ENCODE measurements at places on chromosomes 11 and 22.

DNA sequence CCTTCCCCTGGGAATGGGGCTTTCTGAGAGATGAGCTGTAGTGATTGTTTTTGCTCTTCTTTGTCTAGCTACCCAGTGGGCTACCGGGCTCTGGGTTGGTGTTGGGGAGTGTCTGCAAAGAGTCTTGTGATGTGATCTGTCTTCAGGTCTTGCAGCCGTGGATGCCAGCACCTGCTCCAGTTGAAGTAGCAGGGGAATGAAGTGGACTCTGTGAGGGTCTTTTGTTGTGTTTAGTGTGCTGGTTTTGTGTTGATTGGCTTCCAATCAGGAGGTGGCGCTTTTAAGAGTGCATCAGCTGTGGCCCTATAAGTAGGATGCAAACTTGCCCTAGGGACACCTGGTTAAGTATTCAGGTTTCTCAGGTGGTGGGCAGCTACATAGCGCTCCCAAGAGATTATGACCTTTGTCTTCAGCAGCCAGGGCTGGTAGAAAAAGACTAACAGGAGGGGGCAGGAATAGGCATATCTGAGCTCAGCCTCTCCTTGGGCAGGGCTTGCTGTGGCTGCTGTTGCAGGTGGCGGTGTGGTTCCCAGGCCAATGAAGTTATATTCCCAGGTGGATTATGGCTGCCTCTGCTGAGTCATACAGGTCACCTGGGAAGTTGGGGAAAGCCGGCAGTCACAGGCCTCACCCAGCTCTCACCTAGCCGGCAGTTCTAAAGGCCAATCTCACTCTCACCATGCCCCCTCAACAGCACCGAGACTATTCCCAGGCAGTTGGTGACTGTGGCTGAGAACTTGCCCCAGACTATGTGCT lies 315.7 kb upstream of the C11orf87 start:
- DNase-seq: no peak

DNA sequence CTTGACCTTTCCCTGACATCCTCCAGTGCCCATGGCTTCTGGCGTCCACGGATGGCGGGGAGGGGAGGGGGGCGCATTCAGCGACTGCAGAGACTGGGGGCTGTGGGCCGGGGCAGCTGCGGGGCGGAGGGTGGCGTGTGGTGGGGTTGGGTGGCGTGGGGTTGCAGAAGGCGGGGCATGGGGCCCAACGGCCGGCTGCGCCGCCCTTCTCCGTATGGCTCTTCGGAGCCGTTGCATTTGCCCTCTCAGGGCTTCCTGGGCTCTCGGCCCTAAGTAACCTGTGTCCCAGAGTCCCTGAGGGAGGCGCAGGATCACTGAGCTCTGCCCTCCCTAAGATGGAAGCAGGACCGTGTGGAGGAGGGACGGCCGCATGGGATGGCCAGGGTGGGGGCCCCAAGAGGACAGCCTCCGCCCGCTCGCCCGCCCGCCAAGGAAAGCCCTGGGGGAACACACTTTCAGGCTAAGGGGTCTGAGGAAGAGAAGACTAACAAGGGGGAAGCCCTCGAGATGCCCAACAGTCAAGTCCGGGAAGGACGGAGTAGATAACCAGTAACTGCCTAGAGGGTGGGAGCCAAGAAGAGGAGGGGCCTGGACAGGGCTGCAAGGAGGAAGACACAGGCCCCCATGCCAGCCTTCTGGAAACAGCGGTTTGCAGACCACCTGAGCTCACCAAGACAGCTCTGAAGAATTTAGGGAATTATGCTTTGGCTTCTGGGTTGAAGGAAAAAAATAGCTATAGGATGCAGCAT lies 9.2 kb upstream of the AIFM3 start:
- no peak for DNase-seq

- no peak for DNase-seq
Observed at GRCh38 chr22:27711012-27711411, 90.5 kb downstream of the MN1 start.

- DNase-seq: no peak
Observed at GRCh38 chr11:942823-943222, 17.2 kb downstream of the AP2A2 start.

DNA sequence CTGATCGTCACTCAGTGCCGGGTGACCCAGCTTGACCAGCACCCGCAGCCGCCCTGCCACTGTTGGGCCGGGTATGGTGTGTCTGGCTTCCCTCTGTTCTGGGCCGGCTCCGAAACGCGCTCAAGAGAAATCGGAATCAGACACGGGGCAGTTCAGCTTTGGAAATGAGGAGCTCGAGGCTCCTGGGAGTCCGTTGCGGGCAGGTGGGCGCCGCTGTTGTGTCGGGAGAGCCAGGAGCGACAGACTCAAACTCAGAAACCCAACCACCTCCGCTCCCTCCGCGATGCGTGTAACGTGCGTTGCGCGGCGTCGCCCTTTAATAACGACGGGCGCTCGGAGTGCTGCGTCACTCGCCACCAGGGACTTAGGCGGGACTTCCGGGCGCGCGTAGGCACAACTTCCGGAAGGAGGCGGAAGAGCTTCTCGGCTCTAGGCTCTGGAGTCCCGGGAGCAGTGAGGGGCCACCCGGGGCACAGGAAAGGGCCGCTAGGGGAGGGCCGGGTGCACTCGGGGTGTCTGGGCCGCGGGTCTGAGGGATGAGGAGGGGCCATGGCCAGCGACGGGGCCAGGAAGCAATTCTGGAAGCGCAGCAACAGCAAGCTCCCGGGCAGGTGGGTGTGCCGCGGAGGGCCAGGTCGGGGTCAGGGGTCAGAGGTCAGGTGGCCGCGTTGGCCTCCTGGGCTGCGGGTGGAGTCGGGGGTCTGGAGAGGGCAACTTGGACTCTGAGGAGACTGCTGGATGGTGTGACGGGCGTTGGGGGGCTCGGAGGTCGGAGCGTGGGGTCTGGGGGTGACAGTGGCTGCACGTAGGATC lies at the start of gene TBC1D22A:
TSS of gene TBC1D22A (plus strand) at position 413 of the 813 bp plus-strand sequence. CDS start at position 550, 137 bp downstream.
- peak; percentile 95 for DNase-seq

DNA sequence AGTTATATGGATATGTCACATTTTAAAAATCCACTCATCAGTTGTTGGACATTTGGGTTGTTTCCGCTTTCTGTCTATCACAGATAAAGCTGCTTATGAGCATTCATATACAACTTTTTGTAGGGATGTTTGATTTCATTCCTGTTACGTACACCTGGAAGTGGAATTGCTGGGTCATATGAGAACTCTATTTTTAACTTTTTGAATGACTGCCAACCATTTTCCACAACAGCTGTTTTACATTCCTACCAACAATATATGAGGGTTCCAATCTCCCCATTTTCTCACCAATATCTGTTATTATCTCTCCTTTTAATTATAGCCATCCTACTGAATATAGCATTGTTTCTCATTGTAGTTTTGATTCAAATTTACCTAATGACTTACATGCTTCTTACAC lies 172.0 kb downstream of the UVRAG start:
- DNase-seq: no peak

DNA sequence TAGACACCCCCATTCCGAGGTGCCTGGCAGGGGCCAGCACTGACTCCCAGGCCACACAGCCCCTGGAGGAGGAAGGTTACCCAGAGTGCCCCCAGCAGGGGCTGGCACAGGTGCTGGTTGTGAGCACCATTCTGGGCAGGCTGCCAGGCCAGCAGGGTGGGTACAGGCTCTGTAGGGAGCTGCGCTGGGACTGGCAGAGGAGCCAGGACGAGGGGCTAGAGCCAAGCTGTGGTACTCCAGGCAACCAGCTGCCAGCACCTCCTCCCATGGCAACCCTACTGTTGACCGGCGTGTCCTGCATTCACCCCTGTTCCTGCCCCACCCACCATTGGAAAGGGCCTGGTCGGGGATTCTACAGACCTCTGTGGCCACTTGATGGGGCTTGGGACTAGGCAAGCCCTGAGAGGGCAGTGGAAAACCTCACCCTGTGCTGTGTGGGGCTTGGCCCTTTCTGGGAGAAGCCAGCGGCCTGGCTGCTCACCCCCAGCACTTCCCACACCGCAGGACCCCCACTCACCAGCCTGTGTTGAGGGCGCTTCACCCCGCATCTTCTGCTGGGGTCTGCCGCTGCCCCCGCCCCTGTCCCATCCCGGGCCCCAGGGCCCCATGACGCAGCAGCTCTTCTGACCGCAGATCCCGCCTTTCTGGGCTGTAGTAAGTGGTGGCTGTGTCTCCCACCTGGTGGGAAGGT lies 1.9 kb downstream of the CLDN5 start:
- no peak for DNase-seq

GRCh38 chr11:94494126-94494680 lies 419 bp downstream of the ANKRD49 start:
- DNase-seq: no peak

- no peak for DNase-seq
Observed at GRCh38 chr11:24589064-24589463, 92.2 kb downstream of the LUZP2 start.

DNA sequence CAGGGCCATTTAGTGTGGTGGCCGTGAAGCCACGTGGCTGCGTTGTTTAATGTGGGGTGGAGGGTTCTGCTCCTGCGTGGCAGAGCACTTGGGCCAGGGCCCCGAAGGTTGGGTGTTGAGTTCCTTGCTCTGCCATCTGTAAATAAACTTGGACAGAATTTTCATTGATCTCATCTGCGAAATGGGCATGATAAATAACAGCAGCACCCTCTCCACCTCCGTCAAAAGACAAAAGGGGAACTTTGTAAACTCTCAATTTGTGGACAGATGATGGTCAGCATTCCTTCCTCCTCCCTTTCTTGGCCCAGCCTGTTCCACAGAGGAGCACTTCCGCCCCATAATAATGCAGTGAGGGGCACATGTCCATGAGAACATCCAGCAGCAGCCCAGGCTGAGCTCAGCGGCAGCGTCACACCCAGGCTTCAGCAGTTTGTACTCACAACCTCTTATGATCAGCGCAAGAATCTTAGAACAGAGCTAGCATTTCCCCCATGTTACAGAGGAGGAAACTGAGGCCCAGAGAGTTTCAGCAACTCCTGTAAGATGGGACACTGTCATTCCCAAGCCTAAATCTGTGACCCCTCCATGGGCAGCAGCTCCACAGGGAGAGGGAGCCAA lies 874.5 kb downstream of the BRD1 start:
- DNase-seq: no peak

- DNase-seq: peak; percentile 83
Observed at GRCh38 chr11:110092515-110093406, at the start of gene ZC3H12C. TSS of gene ZC3H12C (plus strand) at chr11:110093392. CDS start at chr11:110093412, 20 bp downstream.

- DNase-seq: peak; percentile 76
Observed at GRCh38 chr11:44936525-44936924, 14.2 kb downstream of the TP53I11 start.

GRCh38 chr22:33472462-33473344 lies 414.5 kb upstream of the SYN3 start:
- no peak for DNase-seq

DNA sequence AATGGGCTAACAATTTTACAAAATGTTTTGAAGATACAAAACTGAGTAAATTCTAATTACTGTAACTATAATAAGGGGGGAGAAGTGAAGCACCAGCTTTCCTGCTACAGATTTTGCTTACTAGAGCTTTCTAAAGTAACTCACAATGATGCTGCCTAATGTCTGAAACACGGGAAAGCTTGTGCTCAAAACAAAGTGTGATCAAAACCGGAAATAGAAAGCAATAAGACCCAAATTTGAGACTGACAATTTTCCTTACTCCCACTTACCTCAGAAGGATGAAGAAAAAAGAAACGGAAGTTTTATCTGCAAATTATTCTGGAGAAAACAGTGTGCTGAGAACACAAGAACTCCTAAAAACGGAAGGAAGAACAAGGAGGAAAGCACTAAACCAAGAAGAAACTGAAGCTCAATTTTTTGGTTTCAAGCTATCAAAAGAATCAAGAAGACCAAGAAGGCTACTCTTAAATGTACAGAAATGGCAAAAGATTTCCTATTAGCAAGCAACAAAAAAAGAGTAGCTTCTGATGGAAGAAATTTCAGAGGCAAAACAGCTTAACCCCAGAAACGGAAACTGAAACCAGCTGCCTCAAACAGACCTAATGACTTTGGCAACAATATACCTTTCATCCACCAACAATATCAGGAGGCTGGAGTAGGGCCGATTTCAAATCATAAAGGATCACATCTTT lies 33.4 kb downstream of the AMBRA1 start:
- DNase-seq: no peak

DNA sequence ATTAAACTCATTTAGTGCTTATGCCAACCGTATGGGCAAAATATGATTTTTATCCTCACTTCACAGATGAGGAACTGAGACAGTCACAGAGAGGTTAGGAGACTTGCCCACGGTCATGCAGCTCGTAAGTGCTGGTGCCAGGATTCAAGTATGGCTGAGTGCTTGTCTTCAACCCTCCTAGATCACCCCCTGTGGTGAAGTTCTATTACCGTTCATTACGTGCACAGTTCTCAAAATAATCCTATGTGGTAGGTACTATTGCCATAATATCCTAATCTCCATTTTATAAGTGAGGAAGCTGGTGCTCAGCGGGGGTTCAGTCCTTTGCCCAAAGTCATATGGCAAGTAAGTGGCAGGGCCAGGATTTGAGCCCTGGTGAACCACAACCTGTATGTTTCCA lies 1.5 kb downstream of the MIEF1 start:
- no peak for DNase-seq

- DNase-seq: no peak
Observed at GRCh38 chr11:132106096-132106982, 735.9 kb downstream of the NTM start.

DNA sequence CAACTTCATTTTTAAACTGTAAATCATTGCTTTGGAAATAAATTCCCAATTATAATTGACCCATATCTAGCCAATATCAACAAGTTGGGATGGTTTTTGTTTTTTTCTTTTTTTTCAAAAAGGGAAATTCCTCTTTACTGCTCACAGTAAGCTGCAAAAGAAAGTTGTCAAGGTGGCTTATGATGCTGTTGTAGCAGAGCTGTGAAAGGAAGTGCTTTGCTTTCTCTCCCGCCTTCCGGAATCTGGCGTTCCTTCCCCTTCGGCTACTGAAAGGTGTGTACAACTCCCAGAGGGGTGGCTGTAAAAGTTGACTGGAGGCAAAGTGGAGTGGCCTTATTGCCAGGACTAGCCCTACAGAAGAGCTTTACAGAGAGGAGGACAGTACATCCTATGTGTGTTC lies 16.2 kb upstream of the ADSL start:
- no peak for DNase-seq

DNA sequence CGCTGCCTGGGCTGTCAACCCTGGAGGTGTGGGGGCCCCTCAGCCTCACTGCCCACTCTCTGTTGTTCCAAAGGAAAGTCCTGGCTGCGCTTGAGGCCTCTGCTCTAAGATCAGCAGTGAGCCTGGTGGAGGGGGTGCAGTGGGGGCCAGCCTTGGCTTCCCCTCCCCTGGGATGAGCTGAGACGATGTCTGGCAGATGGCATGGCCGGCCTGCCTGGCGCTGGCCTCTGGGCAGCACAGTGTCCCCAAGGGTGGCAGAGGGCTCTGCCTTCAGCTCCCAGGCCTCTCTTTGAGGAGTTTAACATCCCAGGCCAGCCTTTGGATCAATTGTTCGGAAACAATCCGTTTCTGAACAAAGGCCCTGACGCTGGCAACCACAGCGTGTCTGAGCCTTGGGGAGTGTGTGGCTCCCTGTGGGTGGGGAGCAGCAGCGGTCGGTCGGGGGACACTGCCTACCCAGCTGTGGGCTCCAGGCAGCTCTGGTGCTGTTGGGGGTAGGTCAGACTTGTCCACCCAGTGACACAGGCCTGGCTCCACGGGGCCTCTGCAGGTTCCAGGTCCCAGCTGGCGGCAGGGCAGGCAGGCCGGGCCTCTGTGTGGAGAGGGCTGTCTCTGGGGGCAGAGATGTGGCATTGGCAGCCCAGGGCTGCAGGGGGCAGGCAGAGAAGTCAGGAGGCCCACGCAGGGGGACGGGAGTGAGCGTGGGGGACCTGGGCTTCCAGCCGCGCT lies 12.1 kb downstream of the TSPAN4 start:
- no peak for DNase-seq
